ENCODE measurements at places on chromosomes 1 and 21.

- no peak for DNase-seq
Measured at GRCh38 chr1:237713916-237714315, 176.8 kb downstream of the ZP4 start.

DNA sequence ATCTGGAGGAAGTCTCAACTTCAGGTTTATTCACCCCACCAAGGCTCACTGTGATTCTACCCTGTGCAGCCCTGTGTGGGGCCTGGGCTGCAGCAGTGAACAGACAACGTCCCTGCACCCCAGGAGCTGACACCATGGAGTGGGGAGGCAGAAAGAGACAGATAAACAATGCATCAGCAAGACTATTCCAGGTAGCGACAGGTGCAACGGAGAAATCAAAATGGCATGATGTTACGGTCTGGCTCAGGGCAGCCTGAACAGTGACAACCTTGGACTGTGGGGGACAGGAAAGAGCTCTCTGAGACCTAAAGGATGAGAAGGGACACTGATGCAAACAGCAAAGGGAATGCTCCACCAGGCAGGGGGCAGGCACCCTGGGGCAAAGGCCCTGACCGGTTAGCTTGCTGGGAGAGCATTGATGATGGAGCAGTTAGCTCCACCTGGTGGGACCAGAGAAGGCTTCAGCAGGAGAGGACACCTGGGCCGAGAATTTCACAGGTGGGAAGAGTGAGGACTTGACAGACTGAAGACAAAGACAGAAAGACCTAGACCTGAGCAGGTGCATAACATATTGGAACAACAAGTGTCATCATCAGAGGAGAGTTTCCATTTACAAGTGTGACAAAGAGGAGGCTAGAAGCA is 589.9 kb downstream of the MATN1 start:
- no peak for DNase-seq

DNA sequence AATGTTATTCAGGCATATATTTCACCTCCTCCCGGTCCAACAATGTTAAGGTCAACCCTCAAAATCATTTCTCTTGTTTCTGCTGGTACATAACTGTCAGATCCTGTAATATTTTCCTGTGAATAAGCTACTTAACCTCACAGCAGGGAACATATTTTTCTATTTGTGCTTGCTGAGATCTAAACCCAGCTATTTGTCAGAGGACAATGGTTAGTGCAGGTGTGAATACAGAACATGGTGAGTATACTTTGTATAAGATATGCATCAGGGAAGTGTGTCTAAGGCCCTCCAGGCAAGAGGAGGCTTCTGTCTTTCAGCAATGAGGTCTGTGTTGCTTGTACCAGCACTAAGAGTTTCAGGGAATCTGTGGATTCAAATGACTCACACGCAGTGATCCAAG is 970.6 kb downstream of the NCAM2 start:
- no peak for DNase-seq

- DNase-seq: no peak
Measured at GRCh38 chr1:51906306-51907078, 28.0 kb upstream of the NRDC start.

DNA sequence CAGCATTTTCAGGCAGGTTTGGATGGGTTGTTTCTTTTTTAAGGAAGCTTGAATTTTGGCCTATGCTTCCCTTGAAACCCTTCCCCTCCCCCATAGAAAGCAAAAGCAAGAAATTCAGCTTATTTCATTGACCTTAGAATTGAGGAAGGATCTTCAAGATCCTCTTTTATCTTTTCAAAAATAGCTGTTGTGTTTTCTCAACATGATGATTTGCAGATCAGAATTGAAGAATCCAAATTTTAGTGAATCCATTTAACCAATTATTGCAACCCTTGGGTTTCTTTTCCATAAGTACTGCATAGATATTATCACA is 73.7 kb downstream of the LRRC8C start:
- no peak for DNase-seq

DNA sequence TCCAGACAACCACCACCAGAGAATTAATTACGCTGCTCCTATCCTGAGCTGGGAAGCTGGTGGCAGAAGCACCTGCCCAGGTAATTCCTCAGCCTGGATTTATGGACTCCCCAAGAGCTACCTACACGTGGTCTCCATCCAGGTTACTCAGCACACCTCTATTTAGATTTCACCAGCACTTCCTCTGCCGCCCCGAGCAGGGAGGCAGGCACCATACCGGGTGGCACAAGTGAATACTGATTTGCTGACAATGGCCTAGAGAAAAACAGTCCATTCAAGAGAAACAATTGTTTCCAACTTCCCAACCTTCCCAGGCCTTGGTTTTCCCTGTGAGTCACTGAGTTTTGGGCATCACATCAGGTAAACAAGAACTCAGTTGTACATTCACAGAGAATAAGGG is 134.3 kb downstream of the MATN1 start:
- DNase-seq: no peak
